Neural crest cell (in vitro differentiated cells): ENCODE measurements at places on chromosomes 11 and 22.

DNA sequence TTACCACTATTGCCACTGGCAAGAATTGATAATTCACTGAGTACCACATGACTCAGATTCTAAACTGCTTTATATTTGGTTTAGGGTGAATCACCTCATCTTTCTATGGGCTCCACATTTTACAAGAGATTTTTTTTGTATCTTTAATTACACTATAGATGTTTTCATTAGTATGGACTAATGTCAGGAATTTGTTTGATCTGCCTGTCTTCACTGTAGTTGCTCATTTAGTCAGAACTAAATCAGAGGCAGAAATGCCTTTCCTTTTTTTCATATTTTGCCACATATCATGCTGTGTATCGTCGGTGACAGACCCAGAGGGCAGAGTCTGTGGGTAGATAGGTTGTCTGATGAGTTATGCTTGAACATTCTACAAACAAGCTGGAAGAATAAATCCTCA lies 524.1 kb downstream of the METTL15 start:
- DNase-seq, result no peak

DNA sequence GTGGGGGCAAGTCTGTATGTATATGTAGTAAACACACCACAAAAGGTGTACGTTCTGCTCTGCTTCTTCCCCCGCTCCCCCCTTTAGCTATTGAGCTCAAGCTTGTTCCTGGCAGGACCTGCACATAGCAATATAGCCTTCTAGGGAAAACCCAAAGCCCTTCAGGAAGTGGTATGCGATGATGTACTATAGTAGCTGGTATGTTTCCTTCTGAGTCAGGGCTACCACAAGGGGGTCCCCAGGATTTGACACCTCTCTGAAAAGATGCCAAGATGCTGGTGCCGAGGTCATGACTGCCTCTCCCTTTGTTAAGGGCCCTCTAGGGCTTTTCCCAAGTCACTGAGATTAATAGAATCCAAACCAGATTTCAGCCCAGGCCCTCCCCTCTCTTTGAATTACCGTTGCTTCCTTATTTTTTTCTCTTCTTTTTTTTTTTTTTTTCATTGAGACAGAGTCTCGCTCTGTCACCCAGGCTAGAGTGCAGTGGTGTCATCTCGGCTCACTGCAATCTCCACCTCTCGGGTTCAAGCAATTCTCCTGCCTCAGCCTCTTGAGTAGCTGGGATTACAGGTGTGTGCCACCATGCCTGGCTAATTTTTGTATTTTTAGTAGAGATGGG lies 268.4 kb downstream of the ETS1 start:
- DNase-seq, result no peak

- DNase-seq, result no peak
These were observed 4.9 kb downstream of the TCP11L1 start for GRCh38 chr11:33044285-33044756.

- no peak for DNase-seq
These were observed 663.4 kb upstream of the TENM4 start for GRCh38 chr11:80104191-80104590.
